ENCODE measurements at places on chromosomes 11 and 22. TPM values are rescaled to one million over a fixed set of nuclear protein-coding genes. Genes with fewer than 3 reads are reported as not detected.

- no peak for DNase-seq
Measured at GRCh38 chr11:61960532-61960931, 6.9 kb downstream of the FTH1 start.

- no peak for DNase-seq
Measured at GRCh38 chr22:44917372-44918165, 92.2 kb downstream of the PHF21B start.

DNA sequence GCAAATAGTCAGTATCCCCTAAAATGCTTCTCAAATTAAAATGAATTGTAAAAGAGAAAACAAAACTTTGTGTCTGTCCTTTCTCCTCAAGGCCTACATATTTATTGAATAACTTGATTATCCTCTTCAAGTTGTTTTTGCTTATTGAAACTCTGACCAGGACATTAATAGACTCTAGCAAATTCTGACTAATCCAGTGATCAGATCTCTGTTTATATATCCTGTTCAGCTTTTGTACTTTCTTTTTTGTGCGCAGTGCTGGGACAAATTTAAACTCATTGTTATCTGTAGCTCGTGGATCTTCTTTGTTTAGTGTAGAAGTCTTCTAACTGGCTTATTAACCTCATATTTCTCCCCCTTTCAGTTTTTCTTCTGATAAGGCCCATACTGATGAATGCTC is 139.9 kb upstream of the SORL1-AS1 start:
- DNase-seq = no peak

- peak; percentile 62 for DNase-seq
Measured at GRCh38 chr22:30206944-30207343, 39.6 kb downstream of the LIF start.

DNA sequence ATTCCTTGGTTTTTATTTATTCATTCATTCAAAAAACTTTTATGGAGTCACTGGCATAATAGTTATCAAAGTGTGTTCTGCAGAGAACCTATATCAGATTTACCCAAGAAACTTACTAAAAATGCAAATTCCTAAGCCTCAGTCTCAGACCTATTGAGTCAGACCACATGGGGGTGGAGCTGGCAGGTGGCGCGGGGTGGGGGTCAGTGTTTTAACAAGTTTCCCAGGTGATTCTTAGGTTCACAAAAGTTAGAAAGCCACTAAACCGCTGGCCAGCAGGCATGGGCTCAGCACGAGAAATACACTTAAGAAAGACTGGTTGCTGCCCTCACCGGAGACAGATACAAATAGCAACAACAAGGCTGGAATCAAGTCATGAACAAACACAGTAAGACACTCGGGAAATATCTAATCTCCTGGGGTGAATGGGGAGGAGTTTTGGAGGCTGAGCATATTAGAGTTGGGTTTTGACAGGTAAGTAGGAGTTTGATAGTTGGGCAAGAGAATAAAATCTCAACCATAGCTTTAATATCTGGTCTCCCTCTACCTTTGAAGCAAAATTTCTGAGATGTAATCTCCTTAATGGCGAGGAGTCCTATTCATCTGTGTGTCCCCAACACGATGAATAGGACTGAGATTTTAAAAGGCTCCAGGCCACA is 167.5 kb upstream of the NECTIN1 start:
- no peak for DNase-seq

DNA sequence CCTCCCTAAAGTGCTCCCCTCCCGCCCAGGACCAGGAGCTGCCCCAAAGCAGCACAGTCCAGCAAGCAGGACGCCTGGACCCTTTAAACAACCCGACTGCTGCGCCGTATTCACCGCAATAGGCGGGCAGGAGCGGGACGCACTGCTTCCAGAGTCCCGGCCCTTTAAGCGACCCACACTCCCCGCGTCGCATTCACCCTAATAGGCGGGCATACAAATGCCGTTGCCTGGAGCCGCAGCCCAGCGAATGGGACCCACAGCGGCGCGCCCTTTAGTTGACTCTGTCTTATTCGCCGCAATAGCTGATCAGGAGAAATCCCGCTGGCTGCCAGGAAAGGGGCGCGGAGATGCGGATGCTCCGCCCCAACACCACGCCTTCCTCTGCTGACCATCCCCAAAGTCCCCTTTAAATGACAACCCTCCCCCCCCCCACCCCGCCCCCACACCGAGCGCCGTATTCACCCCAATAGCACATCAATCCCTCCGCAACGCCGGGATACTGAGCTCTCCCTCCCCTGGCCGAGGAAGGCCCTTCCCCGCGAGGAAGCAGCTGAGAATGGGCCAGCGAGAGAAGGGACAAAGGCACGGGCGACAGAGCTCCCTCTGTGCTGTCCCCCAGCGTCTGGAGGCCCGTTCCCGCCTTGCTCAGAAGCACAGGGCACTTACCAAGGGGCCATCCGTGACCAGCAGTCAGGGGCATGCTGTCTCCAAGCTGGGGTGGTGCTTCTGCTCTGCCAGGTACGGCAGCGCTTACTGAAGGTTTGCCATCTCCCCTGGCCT is 4.7 kb downstream of the OSBPL5 start:
- DNase-seq = peak; percentile 90

- no peak for DNase-seq
Measured at GRCh38 chr11:86208572-86208971, 36.0 kb upstream of the EED start.

- peak; percentile 10 for DNase-seq
Measured at GRCh38 chr11:57432714-57433163, 5.8 kb upstream of the SLC43A3 start.

DNA sequence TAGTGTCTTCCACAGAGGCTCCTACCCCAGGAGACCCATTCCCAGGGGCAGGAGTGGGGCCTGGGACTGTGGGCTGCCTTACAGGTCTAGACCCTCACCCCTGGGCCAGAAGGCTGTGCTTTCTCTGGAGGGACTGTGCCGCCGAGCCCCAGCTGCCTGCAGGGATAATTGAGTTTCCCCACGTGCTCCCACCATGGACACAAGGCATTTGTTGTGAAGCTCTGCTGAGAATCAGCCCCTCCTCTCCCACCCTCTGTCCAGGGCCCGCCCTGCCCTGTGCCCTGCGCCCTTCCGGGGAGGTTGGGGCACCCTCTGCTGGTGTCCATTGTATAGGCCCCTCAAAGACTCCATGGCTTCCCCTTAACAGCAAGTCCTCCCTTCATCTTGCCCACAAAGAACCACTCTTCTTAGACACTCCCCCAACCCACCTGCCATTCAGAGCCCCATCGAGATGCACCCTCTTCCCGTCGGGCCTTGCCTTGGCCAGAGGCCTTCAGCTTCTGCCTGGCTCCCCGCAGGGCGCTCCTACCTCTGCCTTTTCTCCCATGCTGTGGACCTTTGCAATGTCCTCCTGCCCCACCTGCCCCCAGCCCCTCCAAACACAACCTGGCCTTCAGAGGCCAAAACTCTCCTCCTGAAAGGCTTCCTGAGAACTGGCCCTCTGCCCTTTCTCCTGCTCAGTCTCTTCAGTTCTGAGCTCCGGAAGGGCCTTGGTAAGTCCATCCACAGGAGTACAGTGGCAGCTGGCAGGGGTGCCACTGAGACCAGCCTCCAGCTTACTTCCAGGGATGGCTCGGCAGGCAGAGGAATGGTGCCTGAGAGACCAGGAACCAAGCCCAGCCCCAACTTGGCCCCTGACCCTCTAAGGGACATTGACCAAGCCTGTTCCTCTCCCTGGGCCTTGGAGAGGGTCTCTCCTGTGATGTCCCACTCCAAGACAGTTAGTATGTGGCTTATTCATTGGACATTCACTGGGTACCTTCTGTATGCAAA is 22.4 kb downstream of the DUSP8 start:
- DNase-seq = no peak

DNA sequence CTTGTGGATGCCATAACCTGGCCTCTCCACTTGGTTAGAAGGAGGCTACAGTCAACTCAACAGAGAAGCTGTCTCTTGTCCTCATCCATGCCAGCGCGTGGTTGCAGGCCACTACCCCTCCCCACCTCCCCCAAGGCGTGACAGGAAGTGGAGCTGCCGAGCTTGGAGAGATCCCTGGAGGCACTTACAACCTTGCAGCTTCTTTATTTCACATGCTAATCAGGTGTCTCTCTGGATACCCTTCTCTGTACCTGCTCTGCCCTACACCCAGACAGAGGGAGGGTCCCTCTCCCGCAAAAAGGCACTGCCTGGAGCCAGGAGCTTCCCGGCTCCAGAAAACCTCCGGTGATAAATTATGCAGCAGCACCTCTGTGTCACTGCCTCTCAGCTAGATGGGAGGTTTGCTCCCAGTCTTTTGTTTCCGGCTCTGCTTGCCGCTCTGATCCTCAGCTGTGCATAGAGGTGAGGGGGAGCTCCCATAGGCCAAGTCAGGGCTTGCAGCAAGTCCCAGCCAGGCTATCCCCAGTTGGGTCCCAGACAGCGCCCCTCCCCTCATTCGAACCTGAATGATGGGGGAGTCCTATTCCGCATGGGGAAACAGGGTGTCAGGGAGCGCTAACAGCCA is 5.7 kb downstream of the LRP4 start:
- DNase-seq = no peak

Gene CDC42EP2
- 11.4 TPM for total RNA-seq

Gene CABP4
- total RNA-seq = 1.0 TPM

Gene SLC7A4
- total RNA-seq = not detected

Gene RAG1
- total RNA-seq = 1.0 TPM

All from dermis blood vessel endothelial cell (primary cell).